Stimulated activated CD4-positive, alpha-beta T cell treated with anti-CD3 and anti-CD28 coated beads, TNF-alpha, amount 100 ng/mL, for 1 hour (primary cell): ENCODE measurements at places on chromosomes 11 and 22.

GRCh38 chr11:6061475-6061874, 30.9 kb upstream of the OR56A1 start:
- no peak for DNase-seq

DNA sequence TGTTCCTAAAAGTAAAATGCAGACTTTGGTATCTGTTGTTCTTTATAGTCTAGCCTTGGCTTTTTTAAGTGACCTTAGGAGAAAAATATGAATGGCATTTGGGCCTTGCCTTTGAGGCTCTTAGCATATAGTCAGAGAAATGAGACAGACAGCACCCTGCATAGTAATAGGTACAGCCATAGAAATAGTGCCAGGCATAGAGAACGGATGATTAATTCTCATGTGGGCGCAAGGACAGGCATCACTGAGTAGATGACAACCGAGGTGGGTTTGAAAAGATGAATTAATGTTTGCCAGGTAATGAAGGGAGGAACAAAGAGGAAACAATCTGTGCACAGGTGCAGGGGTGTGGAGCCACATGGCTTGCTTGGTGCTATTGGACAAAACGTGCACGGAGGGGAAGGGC, 90.5 kb downstream of the BMAL1 start:
- DNase-seq: no peak

DNA sequence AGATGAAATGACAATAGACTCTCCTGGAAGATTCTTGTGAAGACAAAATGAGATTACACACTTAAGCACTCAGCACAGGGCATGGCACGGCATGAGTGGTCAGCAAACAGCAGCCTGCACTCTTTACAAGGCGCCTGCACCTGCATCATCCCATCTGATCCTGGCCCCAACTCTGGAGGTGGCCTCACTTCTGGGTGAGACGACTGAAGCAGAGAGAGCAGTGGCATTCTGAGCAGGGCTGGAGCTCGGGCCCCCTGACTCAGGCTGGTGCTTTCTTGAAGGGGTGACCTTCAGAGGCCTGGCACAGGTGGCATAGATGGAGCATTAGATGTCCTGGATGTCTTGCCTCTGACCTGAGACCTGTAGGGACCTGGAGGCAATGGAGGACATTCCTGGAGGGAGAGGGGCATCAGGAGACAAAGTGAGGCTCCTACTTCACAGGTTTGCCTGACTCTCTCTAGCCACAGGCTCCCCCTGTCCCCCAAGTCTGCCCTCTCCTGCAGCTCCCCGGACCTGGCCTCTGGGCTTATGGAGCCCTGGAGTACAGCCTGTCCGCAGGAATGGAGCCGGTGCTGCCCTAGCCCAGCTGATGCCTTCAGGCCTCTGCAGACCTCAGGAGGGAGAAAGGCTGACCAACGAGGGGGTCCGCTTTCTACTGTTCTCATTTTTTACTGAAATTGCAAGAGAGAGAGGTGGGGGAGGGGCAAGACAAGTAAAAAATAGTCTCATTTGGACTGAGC, 65.5 kb upstream of the THY1 start:
- DNase-seq: no peak

DNA sequence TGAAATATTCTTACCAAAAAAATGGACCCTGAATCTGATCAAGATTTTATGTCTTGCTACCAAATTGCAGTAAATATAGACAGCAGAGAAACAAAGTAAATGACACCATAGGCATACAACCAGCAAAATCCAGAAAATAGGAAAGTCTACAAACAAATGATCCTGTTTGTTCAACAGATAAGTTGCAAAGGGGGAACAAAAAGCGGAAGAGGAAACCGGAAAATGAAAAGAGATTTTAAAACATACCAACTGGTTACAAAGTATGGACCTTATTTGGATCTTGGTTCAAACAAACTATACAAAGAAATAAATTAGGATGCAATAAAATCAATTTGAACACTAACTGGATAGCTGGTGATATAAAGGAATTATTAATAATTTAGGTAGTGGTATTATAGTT, 92.0 kb downstream of the TMPRSS5 start:
- DNase-seq: no peak

DNA sequence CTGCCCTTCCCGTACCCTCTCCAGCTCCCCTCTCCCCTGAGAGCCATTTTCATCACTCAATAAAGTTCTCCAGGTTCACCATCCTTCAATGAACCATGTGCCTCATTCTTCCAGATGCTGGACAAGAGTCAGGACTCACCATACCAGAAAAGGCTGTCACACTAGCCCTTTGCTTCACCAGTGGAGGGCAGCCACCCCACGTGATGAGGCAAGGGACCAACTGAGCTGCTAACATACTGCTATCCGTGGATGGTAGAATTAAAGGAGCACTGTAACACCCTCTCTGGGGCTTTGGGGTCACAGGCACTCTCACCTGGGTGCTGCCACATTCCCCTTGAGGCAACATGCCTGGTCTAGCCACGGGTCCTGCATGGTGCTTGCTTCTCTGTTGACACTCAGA, 13.1 kb upstream of the OR5I1 start:
- no peak for DNase-seq

DNA sequence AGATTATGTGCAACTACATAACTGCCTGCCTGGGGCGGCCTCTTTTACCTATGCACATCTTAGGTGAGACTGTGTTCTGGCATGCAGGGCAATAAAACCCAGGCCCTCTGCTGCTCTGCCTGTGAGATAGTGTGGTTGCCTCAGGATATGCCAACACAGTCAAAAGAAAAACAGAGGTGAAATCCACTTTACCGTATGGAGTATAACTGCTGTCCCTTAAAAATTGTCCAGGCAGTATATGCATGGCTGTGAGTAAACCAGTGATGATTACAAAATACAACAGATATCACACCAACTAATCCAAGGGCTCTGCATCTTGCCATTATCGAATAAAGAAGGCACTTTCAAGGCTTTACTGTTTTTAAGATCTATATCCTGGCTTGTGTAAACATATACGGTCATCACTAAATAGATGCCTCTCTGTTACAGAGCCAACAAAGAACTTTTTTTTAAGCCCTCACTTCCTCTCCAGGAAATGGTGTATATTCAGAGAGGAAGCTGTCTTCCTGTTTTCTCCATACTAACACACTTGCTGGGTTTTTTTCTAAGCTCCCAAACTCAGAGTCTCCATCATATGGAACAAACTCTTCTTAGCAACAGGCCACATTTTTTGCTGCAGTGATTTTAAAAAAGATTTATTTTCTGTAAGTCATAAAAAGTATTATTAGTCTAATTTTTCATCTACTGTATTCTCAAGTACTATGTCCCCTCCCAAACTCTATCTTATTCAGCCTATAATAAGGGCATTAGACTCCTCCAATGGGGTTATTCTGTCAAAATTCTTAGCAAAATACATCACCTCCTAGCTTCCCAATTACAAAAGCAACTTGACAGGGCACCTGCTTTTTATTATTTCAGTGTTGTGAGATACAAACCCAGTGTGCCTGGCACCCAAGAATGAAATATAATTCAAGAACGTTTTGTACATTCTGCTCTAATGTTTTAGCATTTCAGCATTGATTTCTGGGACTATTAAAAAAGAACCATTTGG, 135.2 kb downstream of the MAML2 start:
- no peak for DNase-seq

- no peak for DNase-seq
These were observed 16.2 kb upstream of the BCR start for GRCh38 chr22:23164091-23164490.

DNA sequence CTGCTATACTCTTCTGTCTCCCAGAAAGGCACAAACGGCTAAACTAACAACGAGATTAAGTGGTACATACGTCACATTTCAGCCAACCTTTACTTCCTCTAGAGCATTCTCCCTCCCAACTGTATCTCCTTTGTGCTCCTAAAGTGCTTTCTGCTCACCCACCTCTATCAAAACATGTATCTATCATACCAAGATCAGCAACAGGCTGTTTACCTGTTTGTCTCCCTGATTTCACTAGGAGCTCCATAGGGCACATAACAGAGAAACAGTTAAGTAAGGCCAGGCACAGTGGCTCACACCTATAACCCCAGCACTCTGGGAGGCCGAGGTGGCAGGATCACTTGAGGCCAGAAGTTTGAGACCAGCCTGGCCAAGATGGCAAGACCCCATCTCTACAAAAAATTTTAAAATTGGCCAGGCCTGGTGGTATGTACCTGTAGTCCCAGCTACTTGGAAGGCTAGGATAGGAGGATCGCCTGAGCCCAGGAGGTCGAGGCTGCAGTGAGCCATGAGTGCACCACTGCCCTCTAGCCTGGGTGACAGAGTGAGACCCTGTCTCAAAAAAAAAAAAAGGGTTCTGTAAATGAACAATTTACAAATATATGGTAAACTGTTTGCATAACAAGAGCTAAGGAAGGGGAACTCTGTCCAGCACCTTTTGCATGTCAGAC, 2.8 kb downstream of the NDUFC2 start:
- DNase-seq: no peak

- no peak for DNase-seq
These were observed 5.9 kb upstream of the APOL6 start for GRCh38 chr22:35642305-35642741.
